Diencephalon (tissue), 1 donor: ENCODE measurements at places on chromosomes 7 and 10. TPM values are rescaled to one million over a fixed set of nuclear protein-coding genes. Genes with fewer than 3 reads are reported as not detected.

Gene PTPN20
- total RNA-seq: 34.8 TPM

Gene LRRC4
- total RNA-seq: 21.2 TPM

Gene SMIM30
- 56.1 TPM for total RNA-seq

Gene CPED1
- 4.4 TPM for total RNA-seq

Gene ADCYAP1R1
- 70.4 TPM for total RNA-seq

Gene GPR26
- 13.8 TPM for total RNA-seq
